Activated CD4-positive, alpha-beta T cell treated with anti-CD3 and anti-CD28 coated beads for 36 hours (primary cell): ENCODE measurements at places on chromosomes 2 and 18.
A peak's percentile ranks its signal among the peaks of the same experiment; 100 is the strongest.

DNA sequence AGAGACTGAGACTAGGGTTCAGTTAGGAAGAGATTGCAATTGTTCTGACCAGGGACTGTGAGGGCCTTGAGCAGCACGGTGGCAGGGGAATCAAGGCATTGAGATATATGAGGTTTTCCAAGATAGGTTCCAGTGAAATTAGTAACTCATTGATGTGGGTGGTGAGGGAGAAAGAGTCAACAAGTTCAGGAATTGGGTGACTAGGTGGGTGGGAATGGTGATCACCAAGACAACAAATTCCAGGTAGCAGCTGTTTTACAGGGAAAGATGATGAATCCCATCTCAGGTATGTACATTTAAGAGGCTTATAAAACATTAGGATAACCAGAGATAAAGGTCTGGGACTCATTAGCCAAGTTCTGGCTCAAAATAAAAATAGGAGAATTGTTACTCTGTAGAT is 251.5 kb upstream of the MGAT5 start:
- no peak for DNase-seq

DNA sequence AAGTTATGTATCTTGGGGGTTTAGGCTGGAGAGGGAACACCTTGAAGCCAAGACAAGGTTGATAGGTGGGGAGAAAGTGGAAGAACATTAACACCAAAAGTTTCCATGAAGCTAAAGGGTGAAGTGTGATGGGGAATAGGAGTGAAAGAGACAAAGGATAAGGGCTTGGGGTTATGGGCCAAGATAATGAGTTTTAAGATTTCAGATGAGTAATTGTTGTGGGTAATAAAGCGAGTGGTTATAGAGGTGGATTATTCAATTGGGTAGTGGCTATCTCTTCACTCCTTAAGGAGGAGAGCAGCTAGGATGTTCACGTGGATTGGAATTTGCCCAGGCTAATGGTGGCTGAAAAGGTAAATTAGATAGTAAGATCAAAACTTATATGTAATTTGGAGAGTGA is 29.8 kb downstream of the EML4 start:
- DNase-seq: no peak

GRCh38 chr2:229713371-229714079 is 830 bp downstream of the DNER start:
- DNase-seq: peak; percentile 37

GRCh38 chr2:240572141-240573031 is 4.1 kb downstream of the RNPEPL1 start:
- DNase-seq: peak; percentile 1

DNA sequence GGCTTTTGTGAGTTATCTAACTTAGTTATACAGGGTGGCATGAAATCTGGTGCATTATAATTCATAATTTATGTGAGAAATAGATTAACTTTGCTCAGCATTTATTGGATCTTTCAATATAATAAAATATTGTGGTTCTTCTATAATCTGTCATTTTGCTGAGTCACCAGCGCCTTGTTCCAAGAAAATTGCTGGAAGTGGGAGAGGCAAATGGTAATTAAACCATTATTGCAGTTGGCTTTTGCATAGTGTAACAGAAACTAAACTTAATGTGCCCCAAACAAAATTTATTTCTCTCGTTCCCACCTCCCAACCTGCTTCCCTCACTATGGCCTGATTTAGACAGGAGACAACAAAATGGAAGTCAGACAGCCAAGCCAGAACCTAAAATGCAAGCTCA is 146.3 kb downstream of the GALR1 start:
- DNase-seq: no peak

DNA sequence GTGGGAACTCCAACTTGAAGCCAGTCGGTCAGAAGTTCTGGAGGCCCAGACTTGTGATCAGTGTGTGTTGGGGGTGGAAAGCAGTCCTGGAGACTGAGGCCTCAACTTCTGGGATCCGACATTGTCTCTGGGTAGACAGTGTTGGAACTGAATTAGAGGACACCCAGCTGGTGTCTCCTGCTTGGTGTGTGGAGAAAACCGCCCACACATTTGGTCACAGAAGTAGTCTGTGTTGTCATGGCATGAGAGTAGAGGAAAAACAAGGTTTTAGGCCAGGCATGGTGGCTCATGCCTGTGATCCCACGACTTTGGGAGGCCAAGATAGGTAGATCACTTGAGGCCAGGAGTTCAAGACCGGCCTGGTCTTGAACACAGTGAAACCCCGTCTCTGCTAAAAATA is 51.5 kb downstream of the PUM2 start:
- peak; percentile 14 for DNase-seq

GRCh38 chr2:60960706-60961105 is 56.8 kb upstream of the PEX13 start:
- no peak for DNase-seq

GRCh38 chr2:95307036-95307435 is 9.9 kb downstream of the KCNIP3 start:
- no peak for DNase-seq

GRCh38 chr2:206642075-206643025 is at the start of gene FAM237A:
Gene FAM237A (plus strand): TSS chr2:206642487. CDS start chr2:206644237, 1,750 bp downstream.
- DNase-seq: peak; percentile 56

GRCh38 chr2:109439986-109440385 is 173.8 kb downstream of the SEPTIN10 start:
- DNase-seq: no peak

DNA sequence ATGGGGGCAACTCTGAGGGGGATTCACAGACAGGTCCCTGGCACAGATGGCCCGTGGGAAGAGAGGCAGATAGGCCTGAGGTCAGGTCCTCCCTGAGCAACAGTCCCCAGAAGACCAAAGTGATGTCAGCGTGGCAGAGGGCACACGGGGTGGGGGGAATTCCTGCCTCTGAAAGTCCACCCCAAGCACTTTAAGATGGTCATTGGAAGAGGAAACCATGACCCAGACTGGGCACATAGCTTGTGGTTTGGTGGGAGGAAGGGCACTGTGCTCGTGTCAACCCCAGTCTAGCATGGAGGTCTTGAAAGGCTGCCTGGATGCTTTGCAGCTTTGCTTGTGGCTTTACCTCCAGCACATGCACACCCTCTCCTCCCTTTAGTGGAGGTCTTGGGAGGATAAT is 38.0 kb upstream of the SIX2 start:
- no peak for DNase-seq

GRCh38 chr2:47007826-47008225 is 92.2 kb upstream of the MCFD2 start:
- DNase-seq: no peak
